Melanocyte of skin (primary cell): ENCODE measurements at places on chromosomes 7 and 10. TPM values are rescaled to one million over a fixed set of nuclear protein-coding genes. Genes with fewer than 3 reads are reported as not detected.

FAM25G gene
- not detected in 2 replicates for total RNA-seq

GOLGA7B gene
- total RNA-seq, result 3.8 and 6.9 TPM in 2 replicates

EPHA1 gene
- not detected in 2 replicates for total RNA-seq

VWA2 gene
- total RNA-seq, result not detected in 2 replicates

SCIN gene
- total RNA-seq, result 1.2 and 2.0 TPM in 2 replicates

HSPA12A gene
- 24.4 and 36.0 TPM in 2 replicates for total RNA-seq

TPK1 gene
- total RNA-seq, result 4.5 and 14.9 TPM in 2 replicates

DYDC2 gene
- total RNA-seq, result not detected in 2 replicates

CXCL12 gene
- 6.0 and 6.5 TPM in 2 replicates for total RNA-seq

WAC gene
- 78.9 and 105 TPM in 2 replicates for total RNA-seq

TAS2R5 gene
- 1.0 and 2.5 TPM in 2 replicates for total RNA-seq

TFPI2 gene
- total RNA-seq, result 4.7 and 13.1 TPM in 2 replicates

DNMBP gene
- 10.3 and 13.6 TPM in 2 replicates for total RNA-seq

HOXA5 gene
- total RNA-seq, result 0.33 and 1.7 TPM in 2 replicates

NKX1-2 gene
- total RNA-seq, result under 0.01 TPM in 1 of 2 replicates, not detected in the other

ERVW-1 gene
- not detected in 2 replicates for total RNA-seq

DPP6 gene
- total RNA-seq, result 0.67 and 1.2 TPM in 2 replicates

OR9A2 gene
- 0.34 and 0.36 TPM in 2 replicates for total RNA-seq

PRKCQ gene
- total RNA-seq, result not detected in 2 replicates

RBP4 gene
- total RNA-seq, result not detected in 2 replicates

LRIT1 gene
- total RNA-seq, result not detected in 2 replicates

PRSS37 gene
- not detected in 2 replicates for total RNA-seq

UCMA gene
- total RNA-seq, result not detected in 2 replicates
